Mammary microvascular endothelial cell (primary cell): ENCODE measurements at places on chromosomes 6 and 20. TPM values are rescaled to one million over a fixed set of nuclear protein-coding genes. Genes with fewer than 3 reads are reported as not detected.

The AAR2 gene
- 26.6 and 27.6 TPM in 2 replicates for total RNA-seq

The SLC16A10 gene
- total RNA-seq: not detected in 2 replicates

The MEI4 gene
- not detected in 2 replicates for total RNA-seq

The REV3L gene
- total RNA-seq: 13.3 and 23.8 TPM in 2 replicates

The PAX1 gene
- total RNA-seq: not detected in 2 replicates

The B3GALT4 gene
- 5.6 and 8.1 TPM in 2 replicates for total RNA-seq

The MAS1 gene
- total RNA-seq: not detected in 2 replicates

The HLA-DQA2 gene
- total RNA-seq: not detected in 2 replicates

The CSE1L gene
- 172 and 179 TPM in 2 replicates for total RNA-seq

The MDFI gene
- total RNA-seq: 19.5 and 22.5 TPM in 2 replicates
